IMR-90 (cell line): ENCODE measurements at places on chromosomes 12 and 14. TPM values are rescaled to one million over a fixed set of nuclear protein-coding genes. Genes with fewer than 3 reads are reported as not detected.

DNA sequence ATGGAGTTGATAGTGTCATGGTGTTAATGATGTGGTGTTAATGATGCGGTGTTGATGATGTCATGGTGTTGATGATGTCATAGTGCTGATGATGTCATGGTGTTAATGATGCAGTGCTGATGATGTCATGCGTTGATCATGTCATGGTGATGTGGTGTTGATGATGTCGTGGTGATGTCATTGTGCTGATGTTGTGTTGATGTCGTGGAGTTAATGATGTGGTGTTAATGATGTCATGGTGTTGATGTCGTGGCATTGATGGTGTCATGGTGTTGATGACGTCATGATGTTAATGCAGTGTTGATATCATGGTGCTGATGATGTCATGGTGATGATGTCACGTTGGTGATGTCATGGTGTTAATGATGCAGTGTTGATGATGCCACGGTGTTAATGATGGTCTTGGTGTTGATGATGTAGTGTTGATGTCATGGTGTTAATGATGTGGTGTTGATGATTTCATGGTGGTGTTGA is 49.1 kb upstream of the RIMBP2 start:
- H3K4me1 ChIP-seq: no peaks in the 10 kb centered on the region
- H3K27ac ChIP-seq: no peak overlapping the region
- no peaks in the 10 kb centered on the region for H3K36me3 ChIP-seq
- H3K27me3 ChIP-seq: no peaks in the 10 kb centered on the region
- peak; percentile 15 for DNase-seq

DNA sequence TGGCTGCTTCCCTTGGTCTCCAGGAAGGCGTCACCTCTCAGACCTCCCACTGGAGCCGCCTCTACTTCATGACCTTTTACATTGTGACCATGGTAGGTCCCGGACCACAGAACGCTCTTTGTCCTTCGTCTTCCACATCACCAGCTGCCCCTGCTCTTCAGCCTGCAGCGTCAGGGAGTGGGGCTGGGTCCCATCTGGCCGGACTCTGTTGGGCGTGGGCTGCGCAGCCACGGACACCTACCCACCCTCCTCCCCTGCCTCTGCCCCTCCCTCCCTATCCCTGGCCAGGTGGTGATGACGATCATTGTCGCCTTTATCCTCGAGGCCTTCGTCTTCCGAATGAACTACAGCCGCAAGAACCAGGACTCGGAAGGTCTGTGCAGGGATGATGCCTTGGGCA is 43.3 kb downstream of the SLC8B1 start:
- peaks cover 19% of the 10 kb centered on the region; the same call in 1 of the 2 replicates for H3K36me3 ChIP-seq
- H3K27me3 ChIP-seq: no peaks in the 10 kb centered on the region
- H3K27ac ChIP-seq: no peak overlapping the region
- no peak overlapping the region for H3K4me3 ChIP-seq
- DNase-seq: no peak
- H3K4me1 ChIP-seq: peaks cover 10% of the 10 kb centered on the region

- H3K4me1 ChIP-seq: peaks cover 36% of the 10 kb centered on the region
- peaks cover 24% of the 10 kb centered on the region for H3K36me3 ChIP-seq
- H3K27ac ChIP-seq: peak within 1 kb of the TSS; percentile 30
- DNase-seq: peak; percentile 89
These were observed at the start of gene RDH5 for GRCh38 chr12:55720071-55720564. Gene RDH5, plus strand, starts transcription at chr12:55720393. Its CDS starts 792 bp downstream, at chr12:55721185.

DNA sequence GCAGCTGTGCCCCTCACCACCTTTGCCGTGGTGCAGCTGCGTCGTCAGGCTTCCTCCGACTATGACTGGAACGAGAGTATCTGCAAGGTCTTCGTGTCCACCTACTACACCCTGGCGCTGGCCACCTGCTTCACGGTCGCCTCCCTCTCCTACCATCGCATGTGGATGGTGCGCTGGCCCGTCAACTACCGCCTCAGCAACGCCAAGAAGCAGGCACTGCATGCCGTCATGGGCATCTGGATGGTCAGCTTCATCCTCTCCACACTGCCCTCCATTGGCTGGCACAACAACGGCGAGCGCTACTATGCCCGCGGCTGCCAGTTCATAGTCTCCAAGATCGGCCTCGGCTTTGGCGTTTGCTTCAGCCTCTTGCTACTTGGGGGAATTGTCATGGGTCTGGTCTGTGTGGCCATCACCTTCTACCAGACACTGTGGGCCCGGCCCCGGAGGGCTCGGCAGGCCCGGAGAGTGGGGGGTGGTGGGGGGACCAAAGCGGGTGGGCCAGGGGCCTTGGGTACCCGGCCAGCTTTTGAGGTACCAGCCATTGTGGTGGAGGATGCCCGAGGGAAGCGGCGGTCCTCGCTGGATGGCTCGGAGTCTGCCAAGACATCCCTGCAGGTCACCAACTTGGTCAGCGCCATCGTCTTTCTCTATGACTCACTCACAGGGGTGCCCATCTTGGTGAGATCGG is 2.6 kb downstream of the GPR162 start:
- no peak for DNase-seq
- H3K4me3 ChIP-seq: no peak overlapping the region
- H3K36me3 ChIP-seq: no peaks in the 10 kb centered on the region
- H3K4me1 ChIP-seq: peaks cover 18% of the 10 kb centered on the region
- no peak overlapping the region for H3K27ac ChIP-seq

DNA sequence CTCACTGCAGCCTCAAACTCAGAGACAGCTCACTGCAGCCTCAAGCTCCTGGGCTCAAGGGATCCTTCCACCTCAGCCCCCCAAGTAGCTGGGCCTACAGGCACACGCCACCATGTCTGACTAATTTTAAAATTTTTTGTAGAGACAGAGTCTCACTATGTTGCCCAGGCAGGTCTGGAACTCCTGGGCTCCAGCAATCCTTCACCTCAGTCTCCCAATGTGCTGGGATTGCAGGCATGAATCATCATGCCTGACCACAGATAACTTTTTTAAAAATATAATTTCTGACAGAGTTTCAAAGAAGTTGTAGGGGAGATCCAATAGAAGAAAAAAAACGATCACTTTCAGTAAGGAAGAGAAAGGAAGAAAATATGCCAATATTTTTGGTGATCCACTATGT is 189.7 kb upstream of the CDKN3 start:
- H3K27ac ChIP-seq: no peak overlapping the region
- no peaks in the 10 kb centered on the region for H3K27me3 ChIP-seq
- DNase-seq: peak; percentile 42
- no peak overlapping the region for H3K4me3 ChIP-seq

DNA sequence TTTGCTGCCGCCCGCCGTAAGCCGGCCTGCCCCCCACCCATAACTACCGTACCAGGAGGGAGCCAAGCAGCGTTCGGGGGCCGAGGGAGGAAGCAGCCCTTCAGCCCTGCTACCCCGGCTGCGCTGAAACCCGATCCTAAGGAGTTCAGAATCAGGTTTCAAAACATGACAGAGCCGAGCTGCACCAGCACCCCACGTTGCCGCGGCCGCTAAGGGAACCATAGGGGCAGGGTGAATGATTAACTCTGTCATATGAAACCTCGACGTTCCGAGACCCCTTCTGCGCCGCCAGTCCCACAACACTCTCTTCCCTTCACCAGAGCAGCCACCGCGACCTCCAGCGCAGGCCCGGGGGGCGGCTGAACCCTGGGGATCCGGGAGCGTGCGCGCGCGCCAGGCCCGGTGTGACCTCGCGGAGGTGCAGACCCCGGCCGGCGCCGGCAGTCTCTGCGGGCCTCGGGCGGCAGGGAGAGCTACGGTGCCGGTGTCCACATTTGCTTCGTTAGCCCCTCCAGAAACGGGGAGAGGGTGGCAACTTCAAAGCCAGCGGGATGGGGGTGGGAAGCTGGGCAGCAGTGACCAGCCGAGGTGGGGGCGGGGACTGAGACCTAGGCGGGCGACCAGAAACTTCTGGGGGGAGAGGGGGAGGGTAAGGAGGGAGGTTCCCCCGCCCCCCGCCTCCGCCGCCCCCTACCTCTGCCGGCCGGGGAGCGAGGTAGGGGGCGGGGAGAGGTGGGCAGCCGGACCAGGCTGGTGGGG is 1.6 kb downstream of the SIX4 start:
- peak; percentile 79 for DNase-seq
- peak overlapping the region; percentile 78 for H3K27ac ChIP-seq
- H3K27me3 ChIP-seq: no peaks in the 10 kb centered on the region
- H3K36me3 ChIP-seq: peaks cover 16% of the 10 kb centered on the region

GRCh38 chr12:67269633-67270573 is 745 bp downstream of the CAND1 start:
- no peaks in the 10 kb centered on the region for H3K36me3 ChIP-seq
- no peaks in the 10 kb centered on the region; the same call in 1 of the 2 replicates for H3K4me1 ChIP-seq
- peak overlapping the region; percentile 97 for H3K27ac ChIP-seq
- H3K27me3 ChIP-seq: no peaks in the 10 kb centered on the region
- peak overlapping the region; percentile 54 for H3K4me3 ChIP-seq

DNA sequence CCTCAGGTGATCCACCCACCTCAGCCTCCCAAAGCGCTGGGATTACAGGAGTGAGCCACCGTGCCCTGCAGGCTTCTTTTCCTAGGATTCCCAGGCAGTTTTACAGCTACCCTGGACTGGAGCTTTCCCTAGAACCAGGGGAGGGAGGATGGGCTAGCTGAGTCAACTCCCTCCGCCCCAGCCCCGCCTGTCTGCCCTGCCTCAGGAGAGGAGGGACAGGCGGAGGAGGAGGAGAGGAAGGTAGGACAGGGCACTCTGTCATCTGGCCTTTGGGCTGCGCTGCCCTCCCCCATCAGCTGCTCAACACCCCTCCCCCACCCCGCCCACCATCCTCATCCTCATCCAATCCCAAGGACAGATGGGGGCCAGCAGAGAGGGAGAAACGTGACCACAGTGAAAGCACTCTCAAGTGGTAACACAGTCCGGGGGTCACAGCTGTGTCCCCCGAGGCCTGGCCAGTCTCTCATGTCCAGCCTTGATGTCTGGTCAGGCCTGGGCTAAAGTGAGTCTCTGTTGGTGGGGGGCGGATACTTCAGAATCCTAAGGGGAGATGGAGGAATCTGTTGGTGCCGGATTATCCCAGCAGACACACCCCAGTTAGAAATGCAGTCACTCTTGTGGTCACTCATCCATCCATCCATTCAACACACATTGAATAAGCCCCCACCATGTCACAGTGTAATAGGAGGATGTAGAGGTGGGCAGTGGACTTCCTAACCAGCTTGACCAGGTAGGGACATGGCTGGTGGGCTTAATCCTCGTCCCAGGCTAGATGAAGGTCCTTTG is 12.3 kb downstream of the FIGNL2 start:
- no peaks in the 10 kb centered on the region for H3K4me1 ChIP-seq
- H3K27ac ChIP-seq: no peak overlapping the region
- H3K36me3 ChIP-seq: no peaks in the 10 kb centered on the region
- no peak overlapping the region for H3K4me3 ChIP-seq
- no peak for DNase-seq

DNA sequence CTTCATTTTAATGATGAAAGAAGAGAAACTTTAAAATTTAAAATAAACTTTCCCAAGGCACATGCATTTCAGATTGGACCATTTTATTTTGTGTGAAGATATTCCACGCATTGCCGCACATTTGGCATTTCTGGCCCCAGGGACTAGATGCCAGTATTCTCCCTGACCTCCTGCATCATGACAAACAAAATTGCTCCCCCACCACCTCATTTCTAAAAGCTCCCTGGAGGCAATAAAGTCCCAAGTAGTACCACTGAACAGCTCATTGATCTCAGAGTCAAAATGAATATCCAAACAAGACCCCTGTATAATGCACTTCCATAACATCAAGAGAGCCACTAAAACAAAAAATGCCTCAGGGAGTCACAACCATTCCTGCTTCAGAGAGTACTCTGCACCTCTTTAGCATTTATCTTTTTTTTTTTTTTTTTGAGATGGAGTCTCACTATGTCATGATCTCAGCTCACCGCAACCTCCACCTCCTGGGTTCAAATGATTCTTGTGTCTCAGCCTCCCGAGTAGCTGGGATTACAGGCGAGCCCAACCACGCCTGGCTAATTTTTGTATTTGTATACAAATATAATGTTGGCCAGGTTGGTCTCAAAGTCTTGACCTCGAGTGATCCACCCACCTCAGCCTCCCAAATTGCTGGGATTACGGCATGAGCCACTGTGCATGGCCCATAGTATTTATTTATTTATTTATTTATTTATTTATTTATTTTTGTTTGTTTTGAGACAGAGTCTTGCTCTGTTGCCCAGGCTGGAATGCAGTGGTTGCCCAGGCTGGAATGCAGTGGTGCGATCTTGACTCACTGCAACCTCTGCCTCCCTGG is 48.8 kb upstream of the RASSF3 start:
- no peaks in the 10 kb centered on the region for H3K36me3 ChIP-seq
- H3K4me1 ChIP-seq: peaks cover 17% of the 10 kb centered on the region
- peak overlapping the region; percentile 67; the same call in 1 of the 2 replicates for H3K27ac ChIP-seq
- H3K27me3 ChIP-seq: no peaks in the 10 kb centered on the region
- no peak for DNase-seq

DNA sequence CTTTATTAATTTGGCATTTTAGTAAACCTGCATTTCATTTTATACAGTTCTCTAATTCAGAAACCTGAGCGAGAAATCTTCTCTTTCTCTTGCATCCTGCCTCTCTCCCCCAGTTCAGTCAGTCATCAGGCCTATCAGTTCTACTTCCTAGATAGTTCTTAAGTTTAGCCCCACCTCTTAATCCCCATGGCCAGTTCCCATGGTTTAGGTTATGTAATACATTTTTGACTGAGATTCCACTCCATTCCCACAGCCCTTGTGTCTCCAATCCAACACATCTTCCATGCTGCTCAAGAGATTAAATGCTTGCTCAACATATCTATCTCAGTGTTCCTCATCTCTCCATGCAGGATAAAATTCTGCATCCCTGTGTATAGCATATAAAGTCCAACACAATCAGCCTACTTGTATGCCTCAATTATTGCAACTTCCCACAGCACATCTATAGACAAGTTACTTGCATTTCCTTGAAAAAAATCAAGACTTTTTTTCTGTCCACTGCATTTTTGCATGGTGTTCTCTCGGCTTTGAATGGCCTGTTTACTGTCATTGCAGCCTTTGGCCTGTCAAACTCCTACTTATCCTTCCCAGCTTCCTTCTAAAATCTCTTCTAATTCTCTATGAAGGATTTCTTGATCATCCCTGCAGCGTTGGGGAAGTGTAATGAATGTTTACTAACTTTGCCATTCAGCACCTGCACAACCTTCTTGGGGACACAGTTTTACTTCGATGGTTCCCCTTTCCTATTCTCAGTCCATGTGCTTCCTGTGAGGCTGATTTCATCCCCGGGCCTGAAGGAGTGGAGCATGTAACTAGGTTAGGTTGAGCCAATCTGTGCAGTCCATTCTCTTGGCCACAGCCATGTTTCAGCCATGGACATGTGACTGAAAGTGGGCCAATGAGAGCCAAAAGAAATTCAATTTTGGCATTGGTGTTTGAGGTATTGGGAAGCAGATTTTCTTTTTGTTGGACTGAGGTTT is 80.8 kb downstream of the DACT1 start:
- H3K36me3 ChIP-seq: no peaks in the 10 kb centered on the region
- H3K27me3 ChIP-seq: peaks cover 8% of the 10 kb centered on the region
- H3K27ac ChIP-seq: no peak overlapping the region

- no peak for DNase-seq
- H3K27me3 ChIP-seq: no peaks in the 10 kb centered on the region
- no peak overlapping the region for H3K4me3 ChIP-seq
- no peaks in the 10 kb centered on the region for H3K4me1 ChIP-seq
- no peak overlapping the region for H3K27ac ChIP-seq
- H3K36me3 ChIP-seq: no peaks in the 10 kb centered on the region
These were observed 78.7 kb downstream of the KIF21A start for GRCh38 chr12:39364196-39364595.

KRT72 gene
- not detected in 2 replicates for total RNA-seq

ZC3H14 gene
- 103 and 111 TPM in 2 replicates for total RNA-seq

SPIC gene
- total RNA-seq: not detected in 2 replicates

TSPAN19 gene
- not detected in 2 replicates for total RNA-seq

SSTR1 gene
- 1.1 and 1.4 TPM in 2 replicates for total RNA-seq

IRAK3 gene
- total RNA-seq: 0.72 and 1.1 TPM in 2 replicates

CLEC7A gene
- total RNA-seq: not detected in 2 replicates

RPL10L gene
- total RNA-seq: not detected in 2 replicates

LBHD2 gene
- not detected in 2 replicates for total RNA-seq
